Motor neuron (in vitro differentiated cells): ENCODE measurements at places on chromosomes 12 and 14.

GRCh38 chr12:30792648-30793499 lies 38.1 kb upstream of the CAPRIN2 start:
- no peak for ATAC-seq

DNA sequence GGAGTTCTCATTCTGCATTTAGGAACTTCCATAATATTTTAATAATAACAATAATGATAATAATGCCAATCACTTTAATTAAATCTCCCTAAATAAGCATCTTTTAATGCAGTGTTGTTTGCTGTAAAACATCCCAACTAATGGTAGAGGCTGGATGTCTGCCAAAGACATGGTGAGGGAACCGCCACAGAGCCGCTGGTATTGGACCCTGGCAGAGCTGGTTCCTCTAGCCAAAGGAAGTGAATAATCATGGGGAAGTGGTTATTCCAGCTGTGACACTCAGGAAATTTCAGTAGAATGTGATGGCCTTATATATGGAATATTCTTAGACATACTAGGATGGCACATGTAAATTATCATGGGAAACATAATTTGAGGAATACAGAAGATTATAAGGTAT lies 483.3 kb downstream of the ZFP36L1 start:
- ATAC-seq: no peak

DNA sequence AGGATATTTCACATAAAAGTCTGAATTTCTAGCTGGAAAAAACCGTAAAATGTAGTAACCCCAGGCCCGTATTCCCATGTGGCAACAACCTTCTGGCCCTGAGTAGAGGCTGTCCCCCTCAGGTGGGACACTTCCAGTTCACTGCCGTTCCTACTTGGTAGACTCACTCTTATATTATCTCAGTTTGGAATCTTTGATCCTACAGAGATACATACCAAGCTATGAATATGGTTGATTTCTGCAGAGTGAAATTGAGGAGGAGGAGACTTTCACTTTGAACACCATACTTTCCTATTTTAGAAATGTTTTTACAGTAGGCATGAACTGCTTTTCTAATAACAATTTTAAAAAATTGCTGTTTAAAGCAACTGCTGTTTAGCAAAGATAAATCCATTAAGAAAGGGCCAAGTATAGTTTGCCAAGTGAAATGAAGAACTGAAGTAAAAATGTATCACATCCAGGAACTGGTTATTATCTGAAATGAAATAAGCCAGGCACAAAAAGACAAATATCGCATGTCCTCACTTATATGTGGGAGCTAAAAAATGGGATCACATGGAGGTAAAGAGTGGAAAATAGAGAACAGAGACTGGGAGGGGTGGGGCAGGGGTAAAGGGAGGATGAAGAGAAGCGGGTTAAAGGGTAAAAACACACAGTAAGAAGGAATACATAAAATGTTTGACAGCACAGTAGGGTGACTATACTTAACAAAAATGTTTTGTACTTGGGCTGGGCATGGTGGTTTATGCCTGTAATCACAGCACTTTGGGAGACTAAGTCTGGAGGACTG lies 92.8 kb upstream of the METAP2 start:
- no peak for ATAC-seq

- ATAC-seq: no peak
These were observed 145.7 kb downstream of the NUAK1 start for GRCh38 chr12:105992849-105993740.

GRCh38 chr14:38389681-38390080 lies 133.8 kb upstream of the CLEC14A start:
- no peak for ATAC-seq

- no peak for ATAC-seq
These were observed 324.4 kb downstream of the PAWR start for GRCh38 chr12:79366374-79366773.

GRCh38 chr14:36988568-36988967 lies 183.8 kb downstream of the SLC25A21 start:
- ATAC-seq: no peak

DNA sequence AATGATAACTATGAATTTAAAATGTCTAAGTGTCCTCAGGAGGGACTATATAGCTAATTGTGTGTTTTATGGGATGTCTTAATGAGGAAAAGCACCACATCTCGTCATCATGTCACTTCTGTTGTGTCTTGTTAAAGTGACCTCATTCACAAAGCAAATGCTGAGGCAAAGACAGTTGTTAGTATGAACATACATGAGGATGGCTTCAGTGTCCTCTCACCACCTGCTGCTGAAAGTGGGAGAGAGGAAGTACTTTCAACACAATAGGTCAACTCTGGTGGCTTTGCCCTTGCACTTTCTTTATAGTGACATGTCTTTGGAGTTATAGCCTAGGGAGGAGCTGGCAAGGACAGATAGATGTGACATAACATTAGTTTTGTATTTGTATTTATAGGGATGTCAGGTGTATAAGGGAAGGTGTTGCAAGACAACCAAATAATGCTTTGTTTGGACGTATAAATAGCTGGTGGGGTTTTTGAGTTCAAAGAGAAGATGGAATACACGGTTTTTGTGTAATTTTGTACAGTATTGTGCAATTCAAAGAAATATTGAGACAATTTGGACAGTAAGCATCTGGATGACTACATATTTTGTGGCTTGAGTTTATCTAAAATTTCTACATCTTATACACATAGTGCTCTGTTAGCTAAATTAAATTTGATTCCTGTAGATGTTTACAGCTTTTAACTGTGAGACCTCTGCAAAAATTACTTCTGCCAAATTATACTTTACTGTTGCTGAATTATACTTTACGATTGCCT lies 131.7 kb upstream of the ATP2B1 start:
- ATAC-seq: no peak

GRCh38 chr12:91722072-91722471 lies 423.6 kb downstream of the BTG1 start:
- ATAC-seq: peak; percentile 21

- ATAC-seq: no peak
These were observed 332.3 kb downstream of the TMEM121 start for GRCh38 chr14:105858676-105859025.

GRCh38 chr14:47194055-47194454 lies 481.4 kb downstream of the MDGA2 start:
- peak; percentile 28 for ATAC-seq

GRCh38 chr14:97618917-97619690 lies 821.9 kb downstream of the VRK1 start:
- ATAC-seq: no peak

- no peak for ATAC-seq
These were observed 152.1 kb downstream of the MGAT4C start for GRCh38 chr12:86104087-86104486.

DNA sequence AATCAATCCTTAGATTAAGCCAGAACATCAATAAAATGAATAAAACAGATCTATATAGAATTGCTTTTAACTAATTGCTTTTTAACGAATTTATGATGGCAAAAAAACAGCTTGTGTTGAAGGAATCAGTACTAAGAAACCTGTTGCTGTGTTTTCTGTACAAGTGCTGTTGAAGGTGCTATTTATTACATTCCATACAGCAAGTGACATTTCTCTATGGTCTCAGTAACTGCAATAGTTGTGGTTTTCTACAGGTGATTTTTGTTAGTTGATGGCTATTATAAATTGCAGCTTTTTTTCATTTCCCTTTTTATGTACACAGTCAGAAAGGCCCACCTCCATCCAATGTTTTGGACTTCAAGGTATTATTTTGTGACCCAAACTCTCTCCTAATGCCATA lies 56.6 kb downstream of the SLC2A13 start:
- no peak for ATAC-seq

GRCh38 chr14:61461808-61462275 lies 140.5 kb downstream of the PRKCH start:
- peak; percentile 21 for ATAC-seq
